ENCODE measurements at places on chromosomes 5 and 9.
A peak's percentile ranks its signal among the peaks of the same experiment; 100 is the strongest.

DNA sequence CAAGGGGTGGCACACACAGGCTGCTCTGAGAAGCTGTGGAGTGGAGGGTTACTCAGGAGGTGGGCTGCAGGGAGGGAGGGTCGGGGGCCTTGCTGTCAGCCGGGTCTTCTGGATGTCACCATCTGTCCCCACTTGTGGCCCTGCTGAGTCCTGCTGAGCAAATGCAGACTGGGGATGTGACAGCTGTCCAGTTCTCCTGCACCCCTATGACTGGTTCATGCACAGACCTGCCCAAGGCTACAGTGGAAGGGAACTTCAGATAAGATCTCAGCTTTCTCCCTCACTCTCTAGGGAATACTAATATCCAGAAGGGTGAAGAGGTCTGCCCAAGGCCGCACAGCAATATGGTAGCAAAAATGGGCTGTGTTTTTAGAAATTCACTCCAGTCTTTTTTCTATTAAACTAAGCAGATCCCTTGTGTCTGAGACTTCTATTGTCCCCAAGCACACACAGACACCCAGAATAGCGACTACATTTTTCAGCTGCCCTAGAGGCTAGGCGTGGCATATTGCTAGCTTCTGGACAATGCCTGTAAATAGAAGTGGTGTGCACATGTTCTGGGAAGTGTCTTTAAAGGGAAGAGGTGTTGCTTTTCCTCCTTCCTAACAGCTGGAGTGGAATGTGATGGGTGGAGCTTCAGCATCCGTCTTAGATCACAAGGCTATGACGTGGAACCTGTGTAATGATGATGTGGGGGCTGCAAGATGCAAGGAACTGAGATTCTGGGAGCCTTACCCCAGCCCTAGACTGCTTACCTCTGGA, 51.1 kb upstream of the TBC1D2 start:
- DNase-seq, result no peak

- no peak for DNase-seq
These were observed 208.4 kb downstream of the PDE4D start for GRCh38 chr5:59685191-59685530.

DNA sequence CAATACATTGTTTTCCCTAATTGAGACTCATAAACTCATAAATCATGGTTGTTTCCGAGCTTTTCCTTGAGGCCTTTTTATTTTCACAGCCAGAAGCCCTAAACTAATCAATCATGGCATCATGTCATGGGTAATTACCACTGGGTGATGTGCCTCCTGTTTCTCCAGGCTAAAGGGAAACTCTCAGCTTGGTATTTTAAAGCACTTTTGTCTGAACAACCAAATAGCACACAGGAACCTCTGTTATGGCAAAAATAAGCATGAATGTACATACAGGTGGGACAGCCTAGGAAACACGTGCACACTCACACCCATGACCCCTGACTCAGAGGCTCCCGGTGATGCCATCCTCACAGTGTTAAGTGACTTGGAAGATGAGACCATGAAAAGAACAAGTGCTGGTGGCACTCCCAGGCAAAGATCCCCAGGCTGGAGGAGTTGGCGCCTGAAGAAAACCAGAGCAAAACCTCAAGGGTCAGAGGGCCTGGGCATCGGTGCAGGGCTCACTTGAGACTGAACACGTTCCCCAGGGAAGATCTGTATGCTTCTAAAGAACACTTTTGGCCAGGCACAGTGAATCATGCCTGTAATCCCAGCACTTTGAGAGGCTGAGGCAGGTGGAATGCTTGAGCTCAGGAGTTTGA, 154.3 kb downstream of the ROR2 start:
- DNase-seq, result no peak

GRCh38 chr5:93583439-93583767, 381 bp downstream of the NR2F1 start:
- no peak for DNase-seq

- peak; percentile 59 for DNase-seq
These were observed at the start of gene LURAP1L for GRCh38 chr9:12774861-12775678. Gene LURAP1L, plus strand, starts transcription at chr9:12775020. Its CDS starts 696 bp downstream, at chr9:12775716.

- DNase-seq, result no peak
These were observed 434.5 kb upstream of the CDH9 start for GRCh38 chr5:27472871-27473270.

DNA sequence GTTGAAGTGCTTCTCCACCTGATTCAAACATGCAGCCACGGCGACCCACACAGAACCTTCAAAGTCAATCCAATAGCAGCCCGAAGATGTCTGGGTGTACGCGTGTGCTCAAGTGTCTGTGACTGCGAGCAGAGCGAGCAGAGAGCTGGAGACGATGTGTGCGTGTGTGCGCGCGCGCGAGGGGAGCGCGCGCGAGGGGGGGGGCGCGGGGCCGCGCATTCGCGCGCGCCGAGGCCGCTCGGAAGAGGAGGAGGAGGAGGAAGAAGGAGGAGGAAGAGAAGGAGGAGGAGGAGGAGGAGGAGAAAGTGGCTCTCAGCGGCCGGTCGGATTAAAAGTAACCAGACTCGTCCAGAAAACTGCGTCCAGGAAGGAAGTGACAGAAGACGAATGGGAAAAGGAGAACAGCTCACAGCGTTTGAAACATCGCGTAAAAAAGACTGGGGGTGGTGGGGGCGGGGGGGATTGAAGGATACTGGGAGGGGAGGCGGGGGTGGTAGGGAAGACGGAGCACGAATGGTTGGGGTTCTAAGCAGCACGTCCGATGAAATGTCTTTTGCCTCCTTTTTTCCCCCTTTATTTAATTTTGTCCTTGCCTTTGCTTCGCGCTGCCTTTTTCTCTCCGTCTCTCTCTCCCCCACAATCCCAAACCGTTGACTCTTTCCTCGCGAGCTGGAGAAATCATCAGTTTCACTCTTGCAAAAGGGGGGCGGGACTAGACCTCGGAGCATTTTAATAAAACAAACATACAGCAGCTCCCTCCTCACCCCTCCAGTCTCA, at the start of gene MEF2C:
Gene MEF2C (minus strand): TSS at position 126 of the 777 bp plus-strand sequence. CDS start 59,396 bp downstream, outside the sequence.
- peak; percentile 80 for DNase-seq

- DNase-seq, result no peak
These were observed 243.0 kb downstream of the ICE1 start for GRCh38 chr5:5665225-5666075.

All from sciatic nerve (tissue), 2 donors.